ENCODE measurements at places on chromosomes 16 and 17.

DNA sequence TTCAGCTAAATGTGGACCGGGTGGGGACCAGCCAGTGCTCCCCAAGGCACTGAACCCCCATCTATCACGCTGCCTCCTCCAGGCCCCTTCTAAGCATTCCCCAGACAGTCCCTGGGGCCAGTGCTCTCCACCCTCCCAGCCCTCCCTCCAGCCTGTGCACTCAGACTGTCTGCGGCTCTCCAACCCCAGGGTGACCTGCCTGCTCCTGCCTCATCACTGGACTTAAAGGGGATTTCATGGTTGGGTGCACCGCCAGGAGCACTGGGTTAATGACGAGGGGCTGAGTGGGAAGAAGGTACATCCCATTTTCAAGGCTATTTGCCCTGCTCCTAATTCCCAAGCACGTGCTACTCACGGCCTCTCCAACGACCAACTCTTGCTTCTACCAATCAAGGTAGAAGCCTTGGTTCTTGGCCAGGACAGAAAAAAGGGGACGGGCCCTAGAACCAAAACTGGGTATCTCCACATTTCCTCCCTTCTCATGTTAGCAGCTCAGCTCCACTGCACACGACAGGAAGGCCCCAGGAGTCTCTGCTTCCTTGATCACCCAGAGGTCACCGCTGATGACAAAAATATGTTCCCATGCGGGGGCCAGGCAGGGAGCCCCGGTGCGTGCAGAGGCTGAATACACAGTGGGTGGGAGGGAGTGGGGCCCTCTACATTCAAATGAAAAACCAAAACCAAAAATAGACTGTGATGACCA is 3.5 kb upstream of the ABR start:
- DNase-seq = no peak

GRCh38 chr17:80992077-80992947 is 671 bp downstream of the CHMP6 start:
- DNase-seq = no peak

DNA sequence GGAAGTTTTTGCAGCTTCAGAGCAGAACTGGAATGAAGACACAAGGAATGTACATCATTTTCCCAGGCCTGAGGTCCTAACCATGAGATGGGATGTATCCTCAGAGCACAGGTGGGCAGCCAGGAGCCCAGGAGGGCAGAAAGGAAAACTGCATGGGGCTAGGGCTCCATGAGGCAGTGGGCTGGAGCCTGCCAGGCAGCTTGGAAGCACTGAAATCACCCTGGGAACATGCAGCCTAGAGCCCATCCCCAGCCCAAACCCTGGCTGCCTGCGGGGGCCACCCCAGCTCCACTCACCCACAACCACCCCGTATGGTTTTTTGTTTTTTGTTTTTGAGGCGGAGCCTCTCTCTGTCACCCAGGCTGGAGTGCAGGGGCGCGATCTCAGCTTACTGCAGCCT is 86.2 kb upstream of the SIAH1 start:
- no peak for DNase-seq

DNA sequence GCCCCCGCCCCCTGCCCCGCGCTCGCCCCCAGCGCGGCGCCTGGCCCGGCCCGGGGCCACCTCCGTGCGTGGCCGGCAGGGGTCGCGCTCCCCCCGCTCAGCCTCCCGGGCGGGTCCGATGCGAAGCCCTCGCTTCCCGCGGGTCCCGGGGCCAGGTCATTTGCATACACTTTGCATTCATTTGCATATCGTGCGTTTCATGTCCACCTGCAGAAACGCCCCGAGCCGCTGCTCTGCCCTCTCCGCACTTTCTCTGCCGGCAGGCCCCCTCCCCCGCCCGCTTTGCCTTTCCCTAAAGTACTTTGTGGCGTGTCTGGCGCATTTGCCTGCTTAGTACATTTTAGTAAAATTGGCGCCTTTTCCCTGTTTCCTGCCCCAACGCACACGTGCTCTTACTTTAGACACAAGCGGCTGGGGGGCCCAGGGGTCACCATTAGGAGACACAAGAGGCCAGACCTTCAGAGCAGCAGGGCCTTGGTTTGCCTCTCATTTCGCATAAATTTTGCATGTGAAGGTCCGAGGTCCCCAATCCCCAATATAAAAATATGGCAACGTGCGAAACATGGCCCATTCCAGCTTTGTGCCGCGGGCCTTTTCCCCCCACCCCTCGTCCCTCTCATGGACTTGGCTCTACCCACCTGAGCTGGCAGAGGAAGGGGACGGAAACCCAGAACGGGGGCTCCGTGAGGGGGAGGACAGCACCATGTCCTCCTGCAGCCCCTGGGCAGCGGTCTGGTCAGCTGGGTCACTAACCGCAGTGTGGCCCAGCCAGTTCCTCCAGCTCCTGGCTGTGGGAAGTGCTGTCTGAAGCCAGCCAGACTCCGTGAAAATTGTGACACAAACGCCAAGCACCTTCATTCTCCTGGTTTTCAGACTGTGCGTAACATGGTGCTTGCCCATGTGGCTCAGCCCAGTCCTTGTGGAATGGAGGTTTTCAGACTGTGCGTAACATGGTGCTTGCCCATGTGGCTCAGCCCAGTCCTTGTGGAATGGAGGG is 34.8 kb downstream of the CBFA2T3 start:
- no peak for DNase-seq

- DNase-seq = no peak
These were observed 25.6 kb upstream of the NTN1 start for GRCh38 chr17:8995711-8996110.

GRCh38 chr16:68636064-68636560 is 9.0 kb upstream of the CDH3 start:
- no peak for DNase-seq

- no peak for DNase-seq
These were observed 60.4 kb upstream of the AKTIP start for GRCh38 chr16:53563426-53563825.

DNA sequence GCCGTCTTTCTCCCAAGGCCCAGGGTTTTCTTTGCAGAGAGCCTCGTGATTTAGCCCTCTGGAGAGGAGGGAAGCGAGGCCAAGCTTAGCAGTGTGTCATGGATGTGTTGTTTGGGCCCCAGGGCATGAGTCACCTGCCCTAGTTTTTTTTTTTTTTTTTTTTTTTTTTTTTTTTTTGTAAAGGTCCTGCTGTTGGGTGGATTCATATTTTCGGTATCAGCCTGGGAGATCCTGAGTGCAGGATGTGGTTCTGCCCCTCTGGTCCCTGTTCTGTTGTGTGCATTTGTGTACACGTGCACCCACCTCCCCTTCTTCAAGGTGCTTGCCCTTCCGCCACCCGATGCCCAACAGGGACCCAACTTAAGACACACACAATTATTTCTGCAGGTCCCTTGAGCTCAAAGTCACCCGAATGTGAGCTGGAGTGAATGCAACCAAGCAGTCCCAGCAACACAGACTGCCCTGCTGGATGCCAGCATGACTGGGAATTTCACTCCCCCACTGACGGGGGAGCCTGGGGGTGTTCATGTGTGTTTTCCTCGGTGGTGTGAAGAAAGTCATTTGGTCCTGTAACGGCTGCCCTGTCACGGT is 265.8 kb upstream of the TNRC6C start:
- peak; percentile 39 for DNase-seq

DNA sequence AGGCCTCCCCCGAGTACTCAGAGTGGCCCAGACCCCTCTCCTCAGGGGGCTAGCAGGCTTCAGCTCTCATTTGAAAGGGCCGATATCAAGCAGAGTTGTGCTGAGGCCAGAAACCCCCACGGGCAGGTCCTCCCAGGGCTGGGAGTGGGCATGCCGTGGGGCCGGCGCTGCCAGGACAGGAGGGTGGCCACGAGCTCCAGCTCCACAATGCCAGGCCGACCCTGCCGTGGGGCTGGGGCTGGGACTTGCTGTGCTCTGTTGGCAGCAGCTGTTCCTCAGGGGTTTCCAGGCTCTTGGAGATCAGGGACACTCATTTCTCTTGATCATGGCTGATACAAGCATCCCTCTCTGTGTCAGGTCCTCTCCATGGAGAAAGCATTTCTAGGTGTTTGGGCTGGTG is 3.2 kb upstream of the NPB start:
- no peak for DNase-seq

- DNase-seq = peak; percentile 51
These were observed 71.0 kb downstream of the COPRS start for GRCh38 chr17:31787857-31788570.

- DNase-seq = no peak
These were observed 102.5 kb upstream of the TMEM97 start for GRCh38 chr17:28216528-28216927.

- no peak for DNase-seq
These were observed 15.4 kb downstream of the DNAAF8 start for GRCh38 chr16:4749700-4750257.

- DNase-seq = no peak
These were observed 14.9 kb downstream of the FLYWCH1 start for GRCh38 chr16:2926650-2926999.

- DNase-seq = no peak
These were observed 112.9 kb downstream of the GP2 start for GRCh38 chr16:20214401-20214800.

GRCh38 chr16:65481956-65482355 is 360.1 kb upstream of the CDH11 start:
- DNase-seq = no peak

- DNase-seq = no peak
These were observed 94.0 kb downstream of the SKAP1 start for GRCh38 chr17:48335858-48336500.

- DNase-seq = no peak
These were observed 175.0 kb downstream of the IRF8 start for GRCh38 chr16:86073763-86074493.

GRCh38 chr17:35244341-35245195 is 1.7 kb downstream of the SLFN5 start:
- peak; percentile 73 for DNase-seq

- no peak for DNase-seq
These were observed 147.4 kb downstream of the CDK5R1 start for GRCh38 chr17:32634167-32634566.

- no peak for DNase-seq
These were observed 38.7 kb downstream of the XYLT1 start for GRCh38 chr16:17431968-17432625.

DNA sequence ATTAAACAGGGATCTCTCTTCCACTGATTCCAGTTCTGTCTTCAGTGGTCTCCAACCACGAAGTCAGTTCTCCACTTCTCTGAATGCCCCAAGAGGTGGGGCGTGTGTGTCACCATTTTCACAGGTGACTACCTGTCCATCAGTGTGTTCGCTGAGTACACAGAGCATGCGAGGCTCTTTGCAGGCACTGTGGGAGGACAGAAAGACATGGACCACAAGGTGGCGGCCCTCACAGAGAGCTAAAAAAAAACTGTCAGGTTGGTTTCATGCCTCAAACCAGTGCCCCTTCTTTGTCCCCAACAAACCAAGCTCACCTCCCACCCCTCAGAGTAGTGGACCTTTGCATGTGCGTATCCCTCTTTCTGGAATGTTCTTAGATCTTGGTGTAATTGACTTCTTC is 13.8 kb downstream of the EMP2 start:
- DNase-seq = no peak

- no peak for DNase-seq
These were observed 2.7 kb downstream of the C16orf87 start for GRCh38 chr16:46828292-46828691.

DNA sequence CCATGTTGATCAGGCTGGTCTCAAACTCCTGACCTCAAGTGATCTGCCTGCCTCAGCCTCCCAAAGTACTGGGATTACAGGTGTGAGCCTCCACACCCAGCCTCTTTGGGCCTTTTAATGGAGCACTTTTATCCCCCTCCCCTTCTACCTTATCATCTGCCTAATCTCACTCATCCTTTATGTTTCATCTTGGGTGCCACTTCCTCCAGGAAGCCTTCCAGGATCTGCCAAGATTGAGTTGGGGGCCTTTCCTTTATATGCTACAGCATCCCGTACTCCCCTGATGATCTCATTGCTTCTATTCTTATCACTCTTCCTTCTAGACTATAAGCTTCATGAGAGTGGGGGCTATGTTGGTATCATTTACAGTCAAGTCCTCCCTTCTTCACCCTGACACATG is 192.8 kb upstream of the WSCD1 start:
- DNase-seq = no peak

GRCh38 chr16:87190288-87191230 is 126.6 kb downstream of the C16orf95 start:
- DNase-seq = no peak

All from ascending aorta (tissue), 2 donors.